ENCODE measurements at places on chromosomes 1 and 21.

- DNase-seq = no peak
These were observed 771 bp upstream of the RAD54L start for GRCh38 chr1:46246548-46247435.

DNA sequence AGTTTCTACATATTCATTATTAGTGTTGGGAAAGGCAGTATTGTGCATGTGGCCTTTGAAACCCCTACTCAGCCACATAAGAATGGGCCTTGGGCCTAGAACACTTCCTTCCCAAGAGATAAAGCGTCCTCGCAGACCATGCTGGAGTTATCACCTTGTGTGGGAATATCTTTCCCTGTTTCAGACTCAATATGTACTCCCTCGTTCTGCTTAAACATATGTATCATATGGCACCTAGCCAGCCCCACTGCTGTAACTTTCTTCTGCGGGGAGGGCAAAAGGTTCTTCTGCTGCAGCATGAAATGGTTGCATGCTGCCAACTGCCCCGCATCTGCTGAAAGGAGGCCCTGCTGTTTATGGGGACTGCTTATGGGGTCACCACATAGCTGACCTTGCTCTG, 92.0 kb downstream of the CRB1 start:
- DNase-seq = no peak

DNA sequence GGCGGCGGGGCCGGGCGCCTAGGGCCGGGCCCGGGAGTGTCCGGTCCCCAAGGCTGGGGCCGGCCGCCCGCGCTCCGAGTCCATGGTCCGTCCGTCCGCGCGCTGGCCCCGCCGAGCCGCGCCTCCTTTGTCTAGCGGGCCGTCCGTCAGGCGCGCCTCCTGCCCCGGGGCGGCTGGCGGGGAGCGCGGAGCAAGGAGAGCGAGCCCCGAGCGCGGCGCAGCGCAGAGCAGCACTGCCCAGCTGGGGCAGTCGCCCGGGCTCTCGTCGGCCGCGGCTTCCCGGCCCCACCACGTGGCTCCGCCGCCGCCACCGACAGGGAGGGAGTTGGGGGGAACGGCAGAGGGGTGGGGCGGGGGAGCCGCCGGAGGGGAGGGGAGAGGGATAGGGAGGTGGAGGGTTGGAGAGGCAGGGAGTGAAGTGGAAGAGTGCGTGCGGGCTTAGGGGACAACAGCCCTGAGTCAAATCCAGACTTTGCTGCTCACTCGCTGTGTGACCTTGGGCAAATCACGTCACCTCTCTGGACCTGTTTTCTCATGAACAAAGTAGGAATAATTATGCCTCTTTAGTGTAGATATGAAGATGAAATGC, at the start of gene NKAIN1:
NKAIN1 (minus strand) TSS at position 235 of the 589 bp plus-strand sequence. CDS start 340 bp downstream, outside the sequence.
- DNase-seq = no peak

GRCh38 chr1:18891426-18891780, 11.0 kb downstream of the ALDH4A1 start:
- DNase-seq = no peak

GRCh38 chr1:160534823-160535605, 12.0 kb upstream of the SLAMF6 start:
- DNase-seq = no peak

- DNase-seq = no peak
These were observed 38.6 kb downstream of the EIF2B3 start for GRCh38 chr1:44947774-44948311.

GRCh38 chr1:93756657-93757056, 75.0 kb upstream of the BCAR3 start:
- no peak for DNase-seq

DNA sequence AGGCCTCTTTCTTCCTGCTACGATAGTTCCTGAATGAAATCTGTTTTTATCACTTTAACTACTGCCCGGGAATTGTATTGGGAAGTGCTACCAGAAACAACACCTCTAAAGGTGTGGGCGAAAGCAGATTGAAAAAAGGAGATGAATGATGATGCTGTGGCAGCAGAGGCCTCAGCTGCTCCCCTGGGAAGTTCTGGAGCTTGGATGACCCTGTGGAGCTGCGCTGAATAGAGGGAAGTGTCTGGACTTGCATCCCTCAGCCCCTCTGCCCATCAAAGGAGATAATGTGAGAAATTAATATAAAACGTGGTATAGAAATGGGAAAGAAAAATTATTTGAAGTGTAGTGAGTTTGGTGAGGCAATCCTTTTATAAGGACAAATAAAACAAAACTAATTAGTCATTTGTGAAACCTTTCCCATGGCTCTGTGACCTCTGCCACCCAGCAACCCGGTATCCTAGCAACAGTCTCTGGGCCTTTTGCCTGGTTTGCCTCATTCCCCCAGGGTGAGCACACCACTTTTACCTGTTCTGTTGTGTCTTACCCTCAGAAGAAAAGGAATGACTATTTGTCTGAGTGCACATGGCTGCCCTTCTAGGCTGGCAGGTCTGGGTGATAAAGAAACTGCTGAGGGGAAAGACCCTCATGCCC, 21.3 kb downstream of the OVAAL start:
- no peak for DNase-seq

GRCh38 chr1:178011465-178011828, 41.6 kb upstream of the SEC16B start:
- no peak for DNase-seq

DNA sequence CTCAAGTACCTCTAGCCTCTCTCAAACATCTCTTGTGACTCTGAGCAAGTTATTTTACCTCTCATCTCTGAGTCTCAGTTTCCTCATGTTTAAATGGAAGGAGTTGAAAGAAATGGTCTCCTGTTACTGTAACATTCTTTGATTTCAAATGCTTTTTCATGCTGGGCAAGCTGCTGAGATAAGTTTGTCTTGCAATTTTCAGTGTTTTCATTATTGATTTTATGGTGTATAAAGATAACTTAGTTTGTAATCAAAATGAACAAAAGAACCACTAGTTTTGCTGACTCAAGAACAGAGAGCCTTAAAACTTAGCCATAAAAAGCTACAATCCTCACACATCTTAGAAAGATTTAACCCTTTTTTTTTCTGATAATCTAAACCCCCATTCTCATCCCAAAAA, 4.5 kb downstream of the LIPI start:
- DNase-seq = no peak

All from NCI-H1048 (cell line).